Inflammatory macrophage (primary cell): ENCODE measurements at places on chromosomes 6 and 20.

DNA sequence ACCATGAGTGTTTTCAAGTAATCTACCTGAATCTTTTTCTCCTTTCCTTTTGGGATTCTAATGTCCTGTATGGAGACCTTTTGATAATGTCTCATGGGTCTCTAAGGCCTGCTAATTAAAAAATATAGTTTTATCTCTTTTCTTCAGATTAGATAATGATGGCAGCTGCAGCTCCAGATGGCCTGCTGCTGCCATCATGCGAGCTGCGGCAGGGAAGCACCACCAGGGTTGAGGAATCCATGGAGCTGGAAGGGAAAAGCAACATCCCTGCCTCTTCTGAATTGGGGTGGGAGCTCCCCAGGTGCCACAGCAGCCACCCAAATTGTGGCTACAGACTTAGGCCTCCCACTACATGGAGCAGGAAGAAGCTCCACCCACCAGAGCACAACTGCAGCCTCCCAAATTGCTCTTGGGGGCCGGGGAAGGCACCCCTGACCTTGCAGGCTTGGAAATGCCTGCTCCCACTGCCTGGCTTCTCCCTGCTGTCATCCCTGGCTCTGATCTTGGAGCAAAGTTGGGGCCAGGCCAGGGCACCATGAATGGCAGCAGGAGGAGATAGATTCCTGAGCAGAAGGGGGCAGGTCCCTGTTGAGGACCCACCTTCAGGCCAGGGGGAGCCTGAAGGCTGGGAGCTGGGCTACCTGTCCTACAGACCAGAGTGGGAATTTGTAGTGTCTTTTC lies 189.6 kb upstream of the MAN1A1 start:
- DNase-seq: no peak

- no peak for DNase-seq
Observed at GRCh38 chr20:48695255-48695654, 132.5 kb downstream of the PREX1 start.

DNA sequence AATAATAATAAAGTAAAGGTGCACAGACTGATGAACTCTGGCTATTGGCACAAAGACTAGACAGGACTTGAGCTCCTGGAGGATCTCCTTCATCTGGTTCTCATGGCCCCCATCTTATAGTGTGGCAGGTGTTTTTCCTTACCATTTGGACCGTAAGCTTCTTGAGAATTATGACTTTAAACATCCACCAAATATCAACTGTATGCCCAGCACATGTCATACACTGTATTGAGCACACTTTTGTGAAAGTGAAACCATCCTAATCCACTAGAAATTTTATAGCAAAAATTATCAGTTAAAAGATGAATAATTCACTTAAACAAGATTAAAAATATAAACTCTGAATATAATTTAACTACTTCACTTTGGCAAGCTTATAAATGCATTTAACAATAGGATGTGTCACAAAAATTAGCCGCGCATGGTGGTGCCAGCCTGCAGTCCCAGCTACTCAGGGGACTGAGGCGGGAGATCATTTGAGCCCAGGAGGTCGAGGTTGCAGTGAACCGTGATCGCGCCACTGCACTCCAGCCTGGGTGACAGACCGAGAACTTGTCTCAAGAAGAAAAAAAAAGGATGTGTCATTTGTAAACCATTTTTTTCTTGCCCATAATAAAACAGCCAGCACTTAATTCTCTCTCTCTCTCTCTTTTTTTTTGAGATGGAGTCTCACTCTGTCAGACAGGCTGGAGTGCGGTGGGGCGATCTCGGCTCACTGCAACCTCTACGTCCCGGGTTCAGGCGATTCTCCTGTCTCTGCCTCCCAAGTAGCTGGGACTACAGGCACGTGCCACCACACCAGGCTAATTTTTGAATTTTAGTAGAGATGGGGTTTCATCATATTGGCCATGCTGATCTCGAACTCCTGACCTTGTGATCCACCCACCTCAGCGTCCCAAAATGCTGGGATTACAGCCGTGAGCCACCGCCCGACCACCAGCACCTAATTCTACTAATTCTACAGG lies 9.1 kb downstream of the HIVEP2 start:
- DNase-seq: no peak

GRCh38 chr6:13273202-13273930 lies 55.0 kb downstream of the TBC1D7 start:
- DNase-seq: peak; percentile 27

DNA sequence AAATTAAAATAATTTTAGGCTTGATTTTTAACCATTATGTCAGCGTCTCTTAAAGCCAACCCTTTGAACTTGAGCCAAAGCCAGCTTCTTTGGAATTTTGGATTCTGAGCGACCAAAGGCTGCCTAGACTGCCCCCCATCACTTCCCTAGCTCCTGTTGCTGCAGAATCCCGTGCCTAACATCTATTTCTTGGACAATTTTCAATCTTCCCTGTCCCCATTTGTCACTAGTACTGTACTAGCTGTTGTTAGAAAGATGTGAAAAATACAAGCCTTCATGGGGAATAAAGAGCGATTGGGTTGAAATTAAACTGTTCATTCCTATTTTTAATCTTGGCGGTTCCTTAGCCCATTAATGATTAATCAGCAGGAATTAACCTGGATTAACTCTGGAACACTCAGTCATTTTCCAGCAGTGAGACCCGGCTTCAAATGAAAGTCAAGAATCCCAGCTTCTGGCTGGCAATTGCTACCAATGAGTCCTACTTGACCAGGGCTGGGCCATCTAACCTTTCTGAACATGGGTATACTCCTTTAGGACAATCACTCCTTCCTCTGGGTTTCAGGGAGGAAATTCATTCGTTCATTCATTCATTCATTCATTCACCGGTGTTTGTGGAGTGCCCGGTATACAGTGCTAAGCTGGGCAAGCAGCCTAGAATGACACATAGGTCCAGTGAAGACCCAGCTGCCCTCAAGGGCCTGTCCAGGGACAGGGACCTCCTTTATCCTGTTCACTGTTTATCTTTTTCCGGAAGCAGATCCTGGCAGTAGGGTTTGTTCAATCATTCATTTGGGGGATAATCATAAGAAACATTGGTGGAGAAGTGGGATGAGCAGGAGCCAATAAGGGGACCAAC lies 1.4 kb upstream of the RRBP1 start:
- DNase-seq: no peak

GRCh38 chr6:139982652-139983295 lies 608.3 kb upstream of the CITED2 start:
- DNase-seq: no peak

- DNase-seq: no peak
Observed at GRCh38 chr20:25250508-25250907, 2.6 kb downstream of the PYGB start.

GRCh38 chr6:16816891-16817290 lies 55.6 kb upstream of the ATXN1 start:
- DNase-seq: no peak

DNA sequence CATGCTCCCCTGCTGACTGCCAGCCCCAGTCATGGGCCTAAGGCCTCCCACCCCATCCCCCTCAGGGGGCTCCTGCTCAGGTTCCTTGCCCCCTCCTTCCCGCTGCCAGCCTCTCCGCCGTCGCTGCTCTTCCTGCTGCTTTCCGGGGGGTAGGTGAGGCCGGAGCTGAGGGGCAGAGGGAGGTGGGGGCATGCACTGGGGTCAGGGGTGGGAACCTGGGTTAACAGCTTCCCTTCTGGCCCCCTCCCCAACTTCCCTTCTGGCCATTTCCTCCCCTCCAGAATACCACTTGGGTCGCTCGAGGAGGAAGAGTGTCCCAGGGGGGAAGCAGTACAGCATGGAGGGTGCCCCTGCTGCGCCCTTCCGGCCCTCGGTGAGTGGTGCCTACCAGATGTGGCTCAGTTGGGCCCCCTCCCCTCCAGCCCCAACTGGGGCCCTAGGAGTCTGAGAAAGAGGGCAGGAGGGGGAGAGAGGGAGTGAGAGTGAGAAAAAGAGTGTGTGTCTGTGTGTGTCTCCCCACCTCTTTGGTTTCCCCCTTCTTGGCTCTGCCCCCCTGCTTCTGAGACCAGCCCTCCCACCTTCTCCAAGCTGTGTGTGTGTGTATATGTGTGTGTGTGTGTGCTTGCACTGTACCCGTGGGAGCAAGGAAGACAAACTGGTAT lies 12.1 kb downstream of the SYNGAP1 start:
- no peak for DNase-seq

- no peak for DNase-seq
Observed at GRCh38 chr6:133128191-133128590, 113.0 kb upstream of the EYA4 start.

- DNase-seq: no peak
Observed at GRCh38 chr20:63061771-63062100, 55.0 kb upstream of the BHLHE23 start.

DNA sequence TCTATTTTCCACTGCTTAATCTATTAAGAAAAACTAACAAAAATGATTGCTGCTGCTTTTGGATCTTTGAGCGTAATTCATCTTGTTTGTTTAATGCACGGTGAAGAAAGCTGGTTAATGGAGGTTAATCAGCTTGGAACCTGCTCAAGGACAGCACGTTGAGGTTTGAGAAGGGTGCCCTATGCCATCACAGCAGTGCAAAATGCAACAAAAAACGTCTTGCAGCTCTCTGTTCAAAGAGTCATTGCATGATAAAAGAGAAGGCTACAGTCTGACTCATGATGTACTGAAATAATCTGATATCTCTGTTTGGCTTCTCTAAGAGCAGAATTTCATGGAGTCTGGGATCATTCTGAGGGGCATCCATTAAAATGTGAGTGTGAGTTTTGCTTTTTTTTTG lies 80.6 kb upstream of the PREP start:
- DNase-seq: no peak

- DNase-seq: no peak
Observed at GRCh38 chr6:53474010-53474409, 70.9 kb downstream of the GCLC start.

DNA sequence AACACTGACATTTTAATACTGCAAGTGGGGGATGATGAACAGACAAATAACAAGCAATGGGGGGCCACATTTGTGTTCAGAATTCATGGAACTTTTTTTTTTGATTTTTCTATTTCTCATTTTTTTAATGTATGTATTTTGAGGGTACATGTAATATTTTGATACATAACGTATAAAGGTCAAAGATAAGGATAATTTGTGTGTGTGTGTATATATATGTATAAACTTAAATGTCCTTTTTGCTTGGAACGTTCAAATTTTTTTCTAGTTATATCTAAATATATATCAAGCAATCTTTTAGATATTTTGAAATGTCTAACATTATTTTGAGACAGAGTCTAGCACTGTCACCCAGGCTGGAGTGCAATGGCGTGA lies 12.3 kb upstream of the ZNF311 start:
- DNase-seq: no peak

GRCh38 chr20:50578778-50579165 lies 68.6 kb downstream of the PTPN1 start:
- no peak for DNase-seq

DNA sequence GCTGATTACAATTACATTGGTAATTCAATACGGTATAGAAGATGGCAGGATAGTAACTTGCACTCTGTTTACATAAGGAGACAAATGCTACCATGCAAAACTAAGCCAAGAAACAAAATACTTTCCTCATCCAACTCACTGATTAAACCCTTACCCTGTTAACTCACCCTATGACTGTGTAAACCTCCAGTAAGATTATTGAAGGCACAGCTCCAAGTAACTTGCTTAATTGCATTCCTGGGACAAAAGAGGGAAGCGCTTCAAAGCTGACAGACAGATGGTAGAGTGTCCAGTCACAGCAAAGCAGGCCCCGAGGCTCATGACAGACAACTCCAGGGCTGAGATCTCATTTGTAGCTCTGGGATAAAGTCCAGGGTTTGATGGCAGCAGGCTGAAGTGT lies 6.9 kb upstream of the KIF16B start:
- DNase-seq: no peak

- DNase-seq: no peak
Observed at GRCh38 chr6:113669606-113670005, 187.5 kb upstream of the MARCKS start.

GRCh38 chr6:29071831-29072723 lies 15.0 kb downstream of the OR2B3 start:
- DNase-seq: peak; percentile 30

GRCh38 chr6:63636518-63637021 lies 968 bp downstream of the PHF3 start:
- DNase-seq: peak; percentile 27

DNA sequence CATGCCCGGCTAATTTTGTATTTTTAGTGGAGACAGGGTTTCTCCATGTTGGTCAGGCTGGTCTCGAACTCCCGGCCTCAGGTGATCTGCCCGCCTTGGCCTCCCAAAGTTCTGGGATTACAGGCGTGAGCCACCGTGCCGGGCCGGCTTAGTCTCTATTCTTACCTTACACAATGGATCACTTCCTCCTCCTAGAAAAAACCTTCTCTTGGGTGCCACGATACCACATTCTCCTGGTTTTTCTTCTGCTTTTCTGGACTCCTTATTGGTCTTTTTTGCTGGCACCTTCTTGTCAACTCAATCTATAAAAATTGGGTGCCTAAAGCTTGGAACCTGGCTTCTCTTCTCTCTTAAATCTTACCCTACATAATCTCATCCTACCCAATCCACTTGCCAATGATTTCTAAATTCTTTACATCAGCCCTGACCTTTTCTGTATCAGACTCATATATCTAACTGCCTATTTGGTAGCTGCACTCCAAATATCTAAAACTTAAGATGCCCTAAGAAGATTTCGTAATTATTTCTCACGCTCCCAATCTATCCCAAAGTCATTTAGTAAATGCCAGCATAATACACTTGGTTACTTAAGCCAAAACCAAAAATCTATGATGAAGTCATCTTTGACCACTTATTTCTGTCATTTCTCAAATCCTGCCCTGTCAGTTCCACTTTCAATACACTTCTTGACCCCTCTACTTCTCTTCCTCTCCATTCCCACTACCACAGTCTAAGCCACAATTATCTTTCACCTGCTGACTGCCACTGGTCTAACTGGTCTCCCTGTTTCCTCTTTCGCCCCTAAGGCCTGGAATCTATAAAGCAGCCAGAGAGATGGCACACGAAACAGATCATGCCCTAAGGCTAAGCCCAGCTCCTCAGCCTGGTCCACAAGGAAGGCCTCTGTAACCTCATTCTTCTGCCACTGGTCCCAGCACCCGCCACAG lies 43.2 kb downstream of the ELMO2 start:
- DNase-seq: peak; percentile 55
